Stimulated activated CD4-positive, alpha-beta T cell treated with anti-CD3 and anti-CD28 coated beads, Interleukin-2, amount 100 ng/mL, for 4 hours (primary cell): ENCODE measurements at places on chromosomes 16 and 17.

- DNase-seq: no peak
These were observed 35.7 kb downstream of the PLD6 start for GRCh38 chr17:17170346-17170985.

GRCh38 chr16:86261379-86261778, 248.9 kb upstream of the FOXF1 start:
- no peak for DNase-seq

GRCh38 chr17:13984956-13985355, 84.3 kb upstream of the COX10 start:
- DNase-seq: no peak

GRCh38 chr17:37488009-37488604, 1.6 kb upstream of the DUSP14 start:
- no peak for DNase-seq

GRCh38 chr17:27635275-27635823, 4.4 kb downstream of the LGALS9 start:
- DNase-seq: no peak

GRCh38 chr17:35764123-35764991, 3.7 kb downstream of the C17orf50 start:
- peak; percentile 78 for DNase-seq

DNA sequence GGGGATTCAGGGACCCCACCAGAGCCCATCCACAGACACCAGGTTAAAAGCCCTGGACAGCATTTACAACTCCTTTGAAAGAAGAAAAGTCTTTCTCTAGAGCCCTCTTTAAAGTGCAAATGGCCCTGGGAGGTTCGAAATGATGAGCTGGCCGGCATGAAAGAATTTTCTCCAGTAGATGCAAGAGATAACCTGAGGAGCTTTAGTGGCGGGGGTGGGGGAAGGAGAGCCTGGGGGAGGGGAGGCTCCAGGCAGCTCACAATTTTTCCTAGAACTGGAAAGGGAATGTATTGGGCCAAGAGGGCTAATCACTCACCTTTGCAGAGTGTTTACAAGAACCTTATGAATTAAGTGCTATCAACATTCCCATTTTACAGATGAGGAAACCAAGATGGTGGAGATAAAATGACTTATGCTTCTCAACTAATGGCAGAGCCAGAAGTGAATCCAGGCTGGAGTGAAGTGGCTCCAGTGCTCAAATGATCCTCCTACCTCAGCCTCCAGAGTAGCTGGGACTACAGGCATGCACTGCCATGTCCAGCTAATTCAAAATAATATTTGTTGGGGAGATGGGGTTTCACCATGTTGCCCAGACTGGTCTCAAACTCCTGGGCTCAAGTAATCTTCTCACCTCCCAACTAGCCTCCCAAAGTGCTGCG, 4.2 kb upstream of the CDH1 start:
- DNase-seq: no peak

DNA sequence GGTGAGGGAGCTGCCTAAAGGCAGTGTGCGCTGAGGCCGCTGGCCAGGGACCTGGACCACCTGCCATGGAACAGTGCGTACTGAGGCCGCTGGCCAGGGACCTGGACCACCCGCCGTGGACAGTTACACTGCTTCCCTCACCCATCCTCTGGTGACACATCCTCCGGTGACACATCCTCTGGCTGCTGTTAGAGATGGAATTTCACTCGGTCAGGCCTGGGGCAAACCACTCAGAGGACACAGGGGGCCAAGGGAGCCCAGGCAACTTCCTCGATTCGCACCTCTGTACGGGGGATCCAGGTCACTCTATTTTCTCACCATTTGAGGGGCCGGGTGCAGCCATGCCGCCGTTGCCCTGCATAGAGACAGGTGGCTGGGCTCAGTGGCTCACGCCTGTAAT, 32.4 kb upstream of the RPTOR start:
- no peak for DNase-seq

DNA sequence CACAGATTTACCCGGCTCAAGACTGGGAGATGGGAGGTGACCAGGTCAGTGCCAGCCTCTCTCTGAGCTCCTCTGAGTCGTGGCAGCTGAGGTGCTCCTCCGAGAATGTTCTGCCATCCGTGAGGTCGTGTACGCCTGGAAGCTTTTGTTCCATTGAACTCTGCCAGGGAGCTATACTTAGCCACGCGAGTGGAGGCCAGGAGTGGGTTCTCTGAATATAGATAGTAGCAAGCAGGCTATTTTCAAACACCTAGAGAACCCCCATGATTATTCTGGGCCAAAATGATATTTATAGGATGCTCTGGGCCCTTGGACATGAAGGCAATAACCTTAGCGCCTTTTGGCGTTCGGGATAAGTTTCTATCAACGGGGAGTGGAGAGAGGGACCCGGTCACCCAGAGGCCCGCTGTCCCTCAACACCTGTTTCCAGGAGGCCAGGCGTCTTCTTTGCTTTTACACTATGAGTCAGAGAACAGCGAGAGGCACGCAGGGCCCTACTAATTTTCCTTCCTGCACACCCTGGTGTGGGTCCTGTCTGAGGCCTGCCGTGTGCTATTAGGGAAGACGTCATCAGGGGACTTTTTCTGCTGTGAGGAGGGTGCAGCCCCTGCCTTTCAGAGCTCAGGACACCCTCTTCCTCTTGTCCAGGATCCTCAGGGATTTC, 11.0 kb upstream of the MVD start:
- DNase-seq: no peak

- DNase-seq: no peak
These were observed 18.3 kb downstream of the ODF4 start for GRCh38 chr17:8357910-8358309.

DNA sequence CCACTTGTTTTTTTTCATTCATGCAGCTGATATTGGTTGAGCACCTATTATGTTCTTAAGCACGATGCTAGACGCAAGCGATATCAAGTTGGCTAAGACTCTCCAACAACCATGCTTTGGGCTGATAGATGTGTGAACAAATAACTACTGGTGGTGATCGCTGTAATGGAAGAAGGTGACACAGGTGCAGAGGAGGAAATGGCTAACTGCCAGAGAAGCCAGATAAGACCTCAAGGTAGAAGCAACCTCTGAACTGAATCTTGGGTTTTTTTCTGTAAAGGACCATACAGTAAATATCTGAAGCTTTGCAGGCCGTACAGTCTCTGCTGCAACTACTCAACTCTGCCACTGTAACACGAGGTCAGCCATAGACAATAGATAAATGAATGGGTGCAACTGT, 97.9 kb downstream of the C17orf67 start:
- no peak for DNase-seq

DNA sequence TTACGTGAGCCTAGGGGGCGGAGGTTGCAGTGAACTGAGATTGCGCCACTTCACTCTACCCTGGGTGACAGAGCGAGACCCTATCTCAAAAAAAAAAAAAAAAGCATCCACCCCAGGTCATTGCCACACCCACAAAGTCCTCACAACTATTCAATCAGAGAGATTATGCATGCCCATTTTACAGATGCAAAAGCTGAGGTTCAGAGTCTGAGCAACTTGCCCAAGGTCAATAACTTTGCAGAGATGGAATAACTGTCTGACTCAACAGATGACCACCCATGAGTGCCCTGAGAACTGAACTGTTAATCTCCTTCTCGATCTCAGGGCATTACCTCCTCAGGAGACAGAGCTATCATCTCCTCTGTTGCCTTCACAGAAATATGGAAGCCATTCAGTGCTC, 5.5 kb upstream of the TMEM114 start:
- DNase-seq: no peak

DNA sequence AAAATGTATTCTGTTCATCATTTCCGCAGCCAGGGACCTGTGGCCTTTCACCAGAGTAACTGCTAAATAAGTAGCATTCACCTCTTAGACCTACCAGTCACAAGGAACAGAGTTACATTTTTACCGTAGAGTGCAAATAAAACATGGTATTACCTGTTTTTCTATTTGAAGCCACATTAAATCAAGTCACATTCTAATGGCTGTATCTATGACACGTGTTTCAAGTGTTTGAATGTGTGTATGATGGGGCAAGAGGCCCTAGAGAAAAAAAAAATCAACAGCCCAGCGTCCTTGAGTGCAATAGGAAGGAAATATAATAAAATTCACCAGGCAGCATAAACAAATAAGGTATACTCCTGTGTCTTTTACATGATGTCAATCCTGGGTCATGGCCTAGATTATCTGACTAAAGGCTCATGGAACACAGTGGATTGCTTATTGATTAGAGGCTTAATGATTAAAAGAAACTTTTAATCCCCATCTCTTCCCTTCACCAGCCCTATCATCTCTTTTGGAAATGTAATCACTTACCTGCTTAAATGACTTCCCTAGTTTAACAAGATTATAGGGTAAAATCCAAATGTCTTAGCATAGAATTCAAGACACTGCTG, 168.7 kb upstream of the CDH5 start:
- DNase-seq: no peak

GRCh38 chr17:59401725-59402124, 70.3 kb downstream of the YPEL2 start:
- DNase-seq: no peak

DNA sequence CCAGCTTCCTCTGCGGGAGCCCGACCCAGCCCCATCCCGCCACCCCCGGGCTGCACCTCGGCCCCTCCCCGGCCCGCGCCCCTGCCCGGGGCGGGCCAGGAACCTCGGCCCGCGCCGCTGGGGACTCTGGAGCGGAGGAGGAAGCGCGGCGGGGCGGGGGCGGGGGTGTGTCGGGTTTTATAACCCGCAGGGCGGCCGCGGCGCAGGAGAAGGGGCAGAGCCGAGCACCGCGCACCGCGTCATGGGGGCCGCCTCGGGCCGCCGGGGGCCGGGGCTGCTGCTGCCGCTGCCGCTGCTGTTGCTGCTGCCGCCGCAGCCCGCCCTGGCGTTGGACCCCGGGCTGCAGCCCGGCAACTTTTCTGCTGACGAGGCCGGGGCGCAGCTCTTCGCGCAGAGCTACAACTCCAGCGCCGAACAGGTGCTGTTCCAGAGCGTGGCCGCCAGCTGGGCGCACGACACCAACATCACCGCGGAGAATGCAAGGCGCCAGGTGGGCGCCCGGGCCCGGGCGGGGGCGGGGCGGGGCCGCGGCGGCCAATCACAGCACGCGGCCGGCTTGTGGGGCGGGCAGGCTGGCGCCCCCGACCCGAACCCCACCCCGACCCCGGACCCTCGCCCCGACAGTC, at the start of gene ACE:
Gene ACE (plus strand): TSS at position 208 of the 626 bp plus-strand sequence. CDS start 34 bp downstream, at position 242.
- no peak for DNase-seq

- no peak for DNase-seq
These were observed 4.0 kb upstream of the P2RX5 start for GRCh38 chr17:3699951-3700350.

- DNase-seq: no peak
These were observed 29.5 kb downstream of the NPLOC4 start for GRCh38 chr17:81607431-81607830.

DNA sequence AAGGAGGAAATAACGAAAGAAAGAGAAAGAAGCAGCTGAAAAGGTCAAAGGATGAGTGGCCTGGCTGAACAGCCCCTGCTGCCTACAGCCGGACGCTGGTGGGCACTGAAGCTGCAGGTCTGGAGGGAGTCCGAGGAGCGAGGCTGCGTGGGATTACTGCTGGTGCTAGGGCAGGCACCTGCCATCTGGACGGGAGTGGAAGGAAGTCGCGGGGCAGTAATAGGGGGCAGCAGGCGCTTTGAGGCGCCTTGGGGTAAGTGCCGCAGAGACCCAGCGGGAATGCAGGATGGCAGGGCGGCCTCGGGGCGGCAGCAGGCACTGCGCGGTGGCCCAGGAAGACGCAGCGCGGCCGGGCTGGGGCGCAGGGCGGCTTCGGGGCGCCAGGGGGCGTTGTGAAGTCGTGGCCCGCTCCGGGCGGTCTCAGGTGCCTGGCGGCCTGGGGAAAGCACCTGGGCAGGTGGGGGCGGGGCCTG, 303 bp upstream of the SCNN1G start:
- peak; percentile 51 for DNase-seq

GRCh38 chr16:15672514-15673167, 22.6 kb downstream of the NDE1 start:
- no peak for DNase-seq

DNA sequence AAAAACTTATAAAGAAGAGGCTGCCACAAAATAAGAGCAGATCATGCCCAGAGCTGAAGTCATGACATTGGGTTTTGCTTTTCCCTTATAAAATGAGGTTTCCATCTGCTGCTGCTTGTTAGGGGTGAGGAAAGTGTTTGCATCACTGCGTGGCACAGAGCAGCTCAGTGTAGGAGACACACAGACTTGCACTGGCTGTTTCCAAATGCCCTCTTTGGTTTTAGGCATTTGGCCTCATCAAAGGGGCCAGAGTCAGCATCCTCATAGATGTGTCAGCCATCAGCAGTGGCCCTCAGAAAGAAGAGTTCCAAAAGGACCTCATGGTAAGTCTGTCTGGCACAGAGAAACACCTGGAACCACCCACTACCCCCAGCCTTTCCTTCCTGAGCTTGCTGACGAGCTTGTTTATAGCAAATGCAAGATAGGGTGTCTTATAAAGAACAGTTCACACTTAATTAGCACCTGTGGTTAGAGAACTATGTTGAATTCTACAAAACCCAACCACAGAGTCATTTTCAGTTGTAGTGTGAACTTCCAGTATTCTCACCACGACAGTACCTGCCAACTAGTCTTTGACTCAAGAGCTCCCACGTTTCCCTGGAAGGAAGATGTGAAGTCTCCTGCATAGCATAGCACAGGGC, 17.0 kb downstream of the VWA3A start:
- DNase-seq: no peak

- DNase-seq: no peak
These were observed 1334.8 kb downstream of the CDH11 start for GRCh38 chr16:63787014-63787413.

DNA sequence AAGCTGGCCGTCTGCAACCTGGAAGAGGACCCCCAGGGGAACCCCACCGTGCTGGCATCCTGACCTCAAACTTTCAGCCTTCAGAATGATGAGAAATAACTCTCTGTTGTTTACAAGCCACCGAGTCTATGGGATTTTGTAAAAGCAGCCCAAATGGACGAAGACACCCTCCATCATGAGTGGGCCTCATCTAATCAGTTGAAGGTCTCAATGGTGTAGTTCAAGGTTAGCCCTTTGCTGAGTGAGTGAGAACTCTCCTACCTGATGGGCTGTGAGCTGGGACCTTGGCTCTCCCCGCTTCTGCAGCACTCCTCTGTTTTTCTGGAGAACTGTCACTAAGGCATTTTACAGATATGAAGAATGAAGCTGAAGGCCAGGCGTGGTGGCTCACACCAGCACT, 325.9 kb upstream of the TNRC6C start:
- DNase-seq: no peak

- DNase-seq: no peak
These were observed 398.6 kb downstream of the CPPED1 start for GRCh38 chr16:12405089-12405488.

- no peak for DNase-seq
These were observed 19.9 kb upstream of the TCF25 start for GRCh38 chr16:89853306-89853993.

- no peak for DNase-seq
These were observed 134.1 kb downstream of the ZNF778 start for GRCh38 chr16:89351645-89352044.

GRCh38 chr17:18093616-18094408, 6.1 kb downstream of the DRG2 start:
- no peak for DNase-seq

- no peak for DNase-seq
These were observed 94.0 kb downstream of the SOCS1 start for GRCh38 chr16:11161974-11162373.

GRCh38 chr16:88659160-88659559, 3.7 kb downstream of the MVD start:
- no peak for DNase-seq

GRCh38 chr17:82054351-82055022, 2.8 kb downstream of the GPS1 start:
- DNase-seq: no peak

- DNase-seq: no peak
These were observed 873 bp upstream of the KSR1 start for GRCh38 chr17:27455236-27455913.
